ENCODE measurements at places on chromosomes 7 and 10.

DNA sequence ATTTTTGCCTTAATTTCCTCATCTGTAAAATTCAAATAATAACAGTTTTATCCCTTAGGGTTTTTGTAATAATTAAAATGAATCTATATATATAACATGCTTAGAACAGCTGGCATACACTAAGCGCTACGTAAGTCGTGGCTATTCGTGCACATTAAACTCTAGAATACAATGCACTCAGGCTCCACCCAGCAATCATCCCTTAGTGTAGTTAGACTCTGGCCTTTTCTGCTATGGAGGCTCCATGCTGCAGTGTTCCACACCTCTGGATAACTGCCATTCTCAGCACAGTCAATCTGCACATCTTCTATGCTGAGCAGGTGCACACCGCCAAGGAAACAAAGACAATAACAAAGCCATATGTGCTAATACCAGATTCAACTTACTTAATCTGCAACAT is 92.9 kb downstream of the IPMK start:
- H3K36me3 ChIP-seq, result no peaks in the 10 kb centered on the region
- no peak overlapping the region for H3K27ac ChIP-seq
- H3K4me3 ChIP-seq, result no peak overlapping the region
- DNase-seq, result no peak

GRCh38 chr7:112154690-112155089 is 51.5 kb downstream of the DOCK4 start:
- H3K4me1 ChIP-seq, result peaks cover 5% of the 10 kb centered on the region
- H3K4me3 ChIP-seq, result no peak overlapping the region
- no peak for DNase-seq
- H3K27ac ChIP-seq, result no peak overlapping the region
- no peaks in the 10 kb centered on the region for H3K27me3 ChIP-seq
- no peaks in the 10 kb centered on the region for H3K36me3 ChIP-seq

DNA sequence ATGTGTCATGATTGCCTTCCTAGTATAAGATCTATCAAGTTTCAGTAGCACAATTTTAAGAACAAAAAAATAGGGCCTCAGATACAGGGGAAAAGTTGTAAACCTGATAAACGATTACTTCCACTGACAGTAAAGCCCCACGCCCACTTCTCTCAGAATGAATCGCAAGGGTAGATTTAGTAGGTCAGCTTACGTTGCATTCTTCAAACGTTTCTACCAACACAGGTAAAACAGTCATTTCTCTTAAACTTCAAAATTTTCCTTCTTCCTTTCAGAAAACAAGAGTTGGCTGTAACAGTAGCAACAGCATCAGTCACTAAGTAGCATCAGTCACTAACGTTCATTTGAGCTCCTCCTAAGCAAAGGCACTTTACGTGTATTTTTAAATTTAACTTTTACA is 221.5 kb downstream of the ADAM12 start:
- H3K36me3 ChIP-seq, result no peaks in the 10 kb centered on the region
- no peaks in the 10 kb centered on the region for H3K27me3 ChIP-seq
- H3K4me3 ChIP-seq, result no peak overlapping the region
- no peaks in the 10 kb centered on the region for H3K4me1 ChIP-seq
- no peak for DNase-seq
- no peak overlapping the region for H3K27ac ChIP-seq

- H3K4me1 ChIP-seq, result peaks cover 27% of the 10 kb centered on the region
- H3K4me3 ChIP-seq, result no peak overlapping the region
- DNase-seq, result no peak
- no peak overlapping the region for H3K27ac ChIP-seq
- no peaks in the 10 kb centered on the region for H3K27me3 ChIP-seq
Measured at GRCh38 chr7:1041551-1042491, 2.5 kb upstream of the GPR146 start.

DNA sequence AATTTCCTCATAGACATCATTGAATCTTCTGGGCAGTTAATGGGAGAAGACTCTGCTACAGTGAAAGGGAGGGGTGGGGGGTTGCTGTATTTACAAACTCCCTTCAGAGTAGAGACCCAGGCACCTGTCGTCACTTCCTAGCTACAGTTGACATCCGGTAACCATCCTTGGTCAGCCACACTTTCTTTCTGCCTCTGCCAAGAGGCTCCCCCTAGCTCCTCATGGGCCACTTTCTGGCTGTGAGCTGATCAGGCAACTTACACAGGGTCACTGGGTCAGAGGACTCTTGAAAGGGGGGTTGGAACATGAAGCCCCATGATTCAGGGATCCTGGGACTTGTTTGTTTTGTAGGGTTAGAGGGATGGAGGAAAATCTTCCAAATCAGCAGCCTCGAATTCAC is 1.2 kb downstream of the TECPR1 start:
- H3K36me3 ChIP-seq, result no peaks in the 10 kb centered on the region
- H3K27me3 ChIP-seq, result no peaks in the 10 kb centered on the region
- peaks cover 49% of the 10 kb centered on the region for H3K4me1 ChIP-seq
- H3K4me3 ChIP-seq, result no peak overlapping the region
- peak; percentile 38 for DNase-seq
- H3K27ac ChIP-seq, result peak overlapping the region; percentile 81

DNA sequence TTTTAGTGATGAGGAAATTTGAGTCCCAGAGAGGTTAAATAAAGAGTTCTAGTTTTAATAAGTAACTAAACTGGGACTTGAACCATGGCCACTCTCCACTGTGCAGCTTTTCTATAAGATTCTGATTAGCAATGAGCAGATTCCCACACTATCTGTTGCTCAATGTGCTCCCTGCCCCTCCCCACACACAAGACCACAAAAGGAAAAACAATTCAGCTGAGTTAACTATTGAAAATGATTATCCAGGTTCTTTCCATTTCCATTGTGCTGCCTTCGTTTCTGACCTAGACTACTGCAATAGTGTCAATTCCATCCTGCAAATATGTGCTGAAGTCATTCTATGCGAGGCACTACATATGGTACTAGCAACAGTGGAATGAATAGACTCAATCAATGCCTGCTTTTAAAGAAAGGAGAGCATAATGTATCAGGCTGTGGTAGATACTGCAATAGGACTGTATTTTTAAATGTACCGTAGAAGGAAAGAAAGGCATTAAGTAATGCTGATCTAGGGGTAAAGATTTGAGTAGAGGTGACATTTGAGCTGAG is 97.0 kb downstream of the SEMA3C start:
- H3K27ac ChIP-seq, result no peak overlapping the region
- H3K27me3 ChIP-seq, result no peaks in the 10 kb centered on the region
- no peaks in the 10 kb centered on the region for H3K36me3 ChIP-seq

- peaks cover 5% of the 10 kb centered on the region for H3K27me3 ChIP-seq
- no peak for DNase-seq
- no peaks in the 10 kb centered on the region for H3K4me1 ChIP-seq
- no peaks in the 10 kb centered on the region for H3K36me3 ChIP-seq
- no peak overlapping the region for H3K4me3 ChIP-seq
Measured at GRCh38 chr7:151775547-151776443, 101.1 kb downstream of the PRKAG2 start.

GRCh38 chr7:80136261-80137055 is 1.8 kb downstream of the GNAI1 start:
- H3K36me3 ChIP-seq, result no peaks in the 10 kb centered on the region
- H3K27ac ChIP-seq, result no peak overlapping the region

DNA sequence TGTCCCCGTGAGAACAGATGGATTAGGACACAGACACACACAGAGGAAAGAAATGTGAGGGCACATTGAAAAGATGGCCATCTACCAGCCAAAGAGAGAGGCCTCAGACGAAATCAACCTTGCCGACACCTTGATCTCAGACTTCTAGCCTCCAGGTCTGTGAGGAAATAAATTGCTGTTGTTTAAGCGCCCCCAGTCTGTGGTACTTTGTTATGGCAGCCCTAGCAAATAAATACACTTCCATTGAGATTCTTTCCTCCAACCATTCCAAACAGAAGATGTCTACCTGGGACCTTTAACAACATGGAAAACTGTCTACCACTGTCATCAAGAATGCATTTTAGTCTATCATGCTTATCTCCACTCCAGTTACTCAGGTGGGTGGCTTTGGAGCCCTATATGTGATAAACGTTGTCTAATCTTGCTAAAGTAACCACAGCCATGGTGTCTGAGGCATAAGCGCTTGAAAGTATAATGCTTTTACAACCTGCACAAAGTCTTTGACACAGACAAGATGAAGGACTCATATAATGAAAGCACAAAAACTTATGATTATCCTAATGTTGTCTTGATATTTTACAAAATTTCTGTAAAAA is 244.3 kb downstream of the MTERF1 start:
- no peak for DNase-seq
- no peaks in the 10 kb centered on the region for H3K27me3 ChIP-seq
- H3K4me1 ChIP-seq, result no peaks in the 10 kb centered on the region

DNA sequence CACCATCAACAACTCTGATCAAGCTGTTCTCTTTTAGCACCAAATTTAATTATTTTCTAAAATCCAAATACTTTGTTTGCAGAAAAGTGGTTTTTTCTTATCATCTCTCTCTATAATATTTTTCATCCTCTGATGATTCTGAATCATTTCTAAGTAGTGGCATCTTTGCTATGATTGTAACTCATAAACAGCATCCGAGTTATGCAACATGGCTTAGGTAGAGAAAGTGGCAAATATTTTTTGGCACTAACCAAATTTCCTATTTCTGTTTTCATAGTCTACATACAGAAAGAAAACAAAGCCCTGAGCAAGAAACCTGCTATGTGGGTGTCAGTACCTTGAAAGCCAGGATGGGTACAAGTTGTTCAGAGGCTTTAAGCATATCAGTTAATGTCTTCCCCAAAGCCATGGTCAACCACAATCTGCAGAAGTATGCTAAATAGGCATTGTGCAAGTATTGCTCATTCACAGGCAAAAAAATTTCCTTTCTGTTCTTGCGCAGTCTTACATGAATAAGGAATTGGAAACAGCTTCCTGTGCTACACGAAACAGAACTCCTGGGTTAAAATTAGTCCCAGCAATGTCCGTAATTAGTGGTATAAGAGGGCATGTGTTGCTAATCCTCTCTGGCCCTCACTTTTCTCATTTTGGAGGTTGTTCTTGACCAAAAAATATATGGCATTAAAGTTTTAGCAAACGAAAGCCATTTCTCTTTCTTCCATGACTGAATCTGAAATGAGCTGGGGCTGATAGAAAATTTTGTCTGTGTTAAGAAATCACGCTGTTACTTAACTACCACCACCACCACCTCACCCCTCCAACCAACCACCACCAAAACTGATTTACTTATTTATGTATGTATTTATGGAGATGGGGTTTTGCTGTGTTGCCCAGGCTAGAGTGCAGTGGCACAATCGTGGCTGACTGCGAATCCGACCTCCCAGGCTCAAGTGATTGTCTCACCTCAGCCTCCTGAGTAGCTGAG is 325.6 kb upstream of the MAGI2 start:
- no peaks in the 10 kb centered on the region for H3K27me3 ChIP-seq
- no peak overlapping the region for H3K27ac ChIP-seq
- no peaks in the 10 kb centered on the region for H3K36me3 ChIP-seq
- DNase-seq, result no peak
- H3K4me3 ChIP-seq, result no peak overlapping the region

- H3K27me3 ChIP-seq, result no peaks in the 10 kb centered on the region
- DNase-seq, result no peak
- H3K36me3 ChIP-seq, result no peaks in the 10 kb centered on the region
Measured at GRCh38 chr7:26233902-26234511, 32.5 kb downstream of the CBX3 start.

DNA sequence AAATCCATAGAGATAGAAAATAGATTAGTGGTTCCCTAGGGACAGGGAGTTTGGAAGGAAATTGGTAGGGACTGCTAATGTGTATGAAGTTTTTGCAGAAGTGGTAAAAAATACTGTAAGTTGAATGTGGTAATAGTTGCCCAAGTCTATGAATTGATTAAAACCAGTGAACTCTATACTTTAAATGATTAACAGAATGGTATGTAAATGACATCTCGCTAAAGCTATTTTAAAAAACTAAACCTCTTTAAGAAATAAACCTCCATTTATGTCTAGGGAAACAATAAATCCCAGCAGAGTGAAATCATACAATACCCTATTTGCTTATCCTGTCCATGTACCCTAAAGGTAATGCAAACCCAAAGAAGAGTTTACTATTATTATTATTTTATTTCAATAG is 61.4 kb downstream of the IPMK start:
- no peaks in the 10 kb centered on the region for H3K27me3 ChIP-seq
- H3K4me3 ChIP-seq, result no peak overlapping the region
- no peak for DNase-seq

DNA sequence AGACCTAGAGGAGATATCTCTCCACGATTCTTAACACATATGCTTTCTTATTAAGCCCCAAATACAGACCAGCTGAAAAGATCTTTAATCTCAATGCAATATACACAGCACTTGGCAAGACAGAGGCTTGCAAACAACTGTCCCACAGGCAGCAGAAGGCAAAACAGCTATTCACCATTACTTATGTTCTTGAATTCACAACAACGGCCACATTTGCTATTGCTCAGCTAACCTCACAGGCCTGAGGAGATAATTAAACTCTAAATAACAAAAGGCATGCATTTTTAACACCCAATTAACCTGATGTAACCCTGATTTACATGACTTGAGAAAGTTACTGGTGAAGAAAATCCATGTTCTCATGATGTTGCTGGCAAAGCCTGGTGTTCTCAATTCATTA is 216.4 kb downstream of the CRPPA start:
- no peaks in the 10 kb centered on the region for H3K27me3 ChIP-seq
- H3K4me1 ChIP-seq, result no peaks in the 10 kb centered on the region
- H3K4me3 ChIP-seq, result no peak overlapping the region
- H3K36me3 ChIP-seq, result no peaks in the 10 kb centered on the region
- no peak overlapping the region for H3K27ac ChIP-seq
- no peak for DNase-seq

- peak; percentile 39 for DNase-seq
- no peak overlapping the region for H3K4me3 ChIP-seq
- no peak overlapping the region for H3K27ac ChIP-seq
- no peaks in the 10 kb centered on the region for H3K36me3 ChIP-seq
- peaks cover 3% of the 10 kb centered on the region for H3K27me3 ChIP-seq
Measured at GRCh38 chr10:85548034-85548433, 818.6 kb downstream of the GRID1 start.

DNA sequence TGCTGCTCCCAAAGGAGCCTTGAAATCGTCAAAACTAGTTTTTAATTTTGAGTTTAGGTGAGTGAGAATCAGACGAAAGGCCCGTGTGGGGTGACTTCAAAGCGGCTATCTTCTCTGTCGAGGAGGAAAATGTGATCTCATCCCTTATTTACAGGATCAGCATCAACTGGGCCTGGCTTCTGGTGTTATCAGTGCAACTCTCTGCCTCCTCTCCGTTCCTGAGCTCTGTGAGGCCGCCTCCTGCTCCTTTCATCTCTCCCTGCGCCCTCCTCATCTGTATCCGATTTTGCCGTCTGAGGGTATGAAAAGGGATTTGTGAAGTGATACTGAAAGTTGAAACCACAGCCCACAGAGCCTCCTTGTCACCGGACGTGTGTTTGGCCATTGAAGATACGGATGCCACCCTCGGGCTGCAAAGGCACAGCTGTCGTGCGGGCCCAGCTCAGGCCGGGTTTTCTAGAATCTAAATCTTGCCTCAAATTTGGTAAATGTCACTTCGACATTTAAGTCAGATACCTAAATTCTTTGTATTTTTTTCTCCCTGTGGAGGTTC is 408.7 kb upstream of the ADARB2 start:
- H3K4me3 ChIP-seq, result no peak overlapping the region
- no peak for DNase-seq
- H3K27me3 ChIP-seq, result peaks cover 2% of the 10 kb centered on the region

- H3K27ac ChIP-seq, result no peak overlapping the region
- H3K36me3 ChIP-seq, result peaks cover 18% of the 10 kb centered on the region
- no peak overlapping the region for H3K4me3 ChIP-seq
- H3K27me3 ChIP-seq, result no peaks in the 10 kb centered on the region
- no peaks in the 10 kb centered on the region for H3K4me1 ChIP-seq
Measured at GRCh38 chr7:75979759-75980429, 14.5 kb downstream of the TMEM120A start.

All from DND-41 (cell line).